ENCODE measurements at places on chromosomes 7 and 10.

DNA sequence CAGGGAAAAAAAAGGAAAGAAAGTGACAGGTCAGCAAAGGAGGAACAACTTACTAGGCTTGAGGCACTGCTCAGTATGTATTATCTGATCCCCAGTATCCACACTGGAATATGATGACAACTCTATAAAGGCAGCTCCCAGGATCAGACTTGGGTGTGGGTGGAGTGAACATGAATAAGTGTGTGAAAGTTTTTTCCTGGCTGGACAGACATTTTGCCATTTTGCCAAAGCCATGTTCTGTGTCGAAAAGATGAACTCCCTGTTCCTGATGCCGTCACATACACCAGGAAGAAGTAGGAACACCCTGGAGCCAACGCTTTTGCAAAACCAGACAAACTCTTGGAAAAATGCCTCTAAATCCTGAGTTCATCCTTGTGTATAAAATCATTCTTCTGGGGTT is 143.2 kb upstream of the MEOX2 start:
- DNase-seq = no peak

- DNase-seq = peak; percentile 69
Observed at GRCh38 chr7:2812114-2812487, 32.0 kb downstream of the GNA12 start.

DNA sequence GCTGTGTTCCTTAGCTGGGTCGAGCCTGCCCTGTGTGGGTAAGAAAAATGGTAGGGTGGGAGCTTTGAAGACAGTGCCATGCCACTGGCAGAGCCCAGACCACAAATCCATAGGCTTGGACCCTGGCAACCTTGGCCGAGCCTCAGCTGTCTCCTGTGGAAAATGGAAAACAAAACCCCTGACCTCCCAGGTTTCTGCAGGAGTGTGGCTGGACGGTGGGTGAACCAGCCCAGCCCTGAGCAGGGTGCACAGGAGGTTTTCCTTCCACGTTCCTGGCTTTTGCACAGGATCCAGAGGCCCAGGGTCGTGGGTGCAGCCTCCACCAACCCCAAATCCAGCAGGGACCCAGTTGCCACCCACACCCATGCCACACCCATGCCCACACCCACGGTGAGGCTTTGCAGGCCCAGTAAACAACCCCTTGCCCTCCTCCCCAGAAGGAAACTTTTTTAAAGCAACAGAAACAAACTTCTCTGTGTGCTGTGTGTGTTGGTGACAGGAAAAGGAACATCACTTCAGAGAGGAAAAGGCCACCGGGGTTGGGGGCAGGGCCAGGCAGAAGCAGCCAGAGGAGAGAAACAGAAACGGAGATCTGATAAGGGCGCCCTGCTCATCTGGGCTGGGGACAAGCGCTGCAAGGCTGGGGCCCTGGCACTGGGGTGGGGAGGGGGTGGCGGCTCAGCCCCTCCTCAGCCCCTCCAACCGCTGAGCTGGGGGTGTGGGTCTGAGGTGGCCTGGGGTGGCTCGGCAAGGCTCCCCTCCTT is 20.7 kb upstream of the ZMIZ1 start:
- no peak for DNase-seq

GRCh38 chr10:101803511-101803910 is 14.7 kb downstream of the OGA start:
- peak; percentile 39 for DNase-seq

GRCh38 chr7:73909051-73909941 is 48.3 kb downstream of the TMEM270 start:
- no peak for DNase-seq

GRCh38 chr7:134014935-134015334 is 112.2 kb upstream of the LRGUK start:
- DNase-seq = no peak

DNA sequence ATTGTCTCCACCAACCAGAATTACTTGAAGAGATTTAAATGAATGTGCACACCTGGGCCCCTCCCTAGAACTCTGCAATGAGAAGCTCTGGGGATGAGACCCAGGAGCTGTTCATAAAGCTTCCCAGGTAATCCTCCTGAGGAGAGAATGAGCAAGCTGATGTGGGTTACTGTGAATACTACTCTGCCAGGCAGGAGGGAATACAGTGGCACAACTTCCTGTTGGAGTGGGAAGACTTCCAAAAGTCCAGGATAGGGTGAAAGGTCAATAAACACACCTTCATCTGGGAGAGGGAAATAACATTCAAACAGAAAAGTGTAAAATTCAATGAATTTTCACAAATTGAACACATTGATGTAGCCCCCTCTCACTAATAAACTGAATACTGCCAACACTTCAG is 351.4 kb downstream of the ABCA13 start:
- DNase-seq = no peak

DNA sequence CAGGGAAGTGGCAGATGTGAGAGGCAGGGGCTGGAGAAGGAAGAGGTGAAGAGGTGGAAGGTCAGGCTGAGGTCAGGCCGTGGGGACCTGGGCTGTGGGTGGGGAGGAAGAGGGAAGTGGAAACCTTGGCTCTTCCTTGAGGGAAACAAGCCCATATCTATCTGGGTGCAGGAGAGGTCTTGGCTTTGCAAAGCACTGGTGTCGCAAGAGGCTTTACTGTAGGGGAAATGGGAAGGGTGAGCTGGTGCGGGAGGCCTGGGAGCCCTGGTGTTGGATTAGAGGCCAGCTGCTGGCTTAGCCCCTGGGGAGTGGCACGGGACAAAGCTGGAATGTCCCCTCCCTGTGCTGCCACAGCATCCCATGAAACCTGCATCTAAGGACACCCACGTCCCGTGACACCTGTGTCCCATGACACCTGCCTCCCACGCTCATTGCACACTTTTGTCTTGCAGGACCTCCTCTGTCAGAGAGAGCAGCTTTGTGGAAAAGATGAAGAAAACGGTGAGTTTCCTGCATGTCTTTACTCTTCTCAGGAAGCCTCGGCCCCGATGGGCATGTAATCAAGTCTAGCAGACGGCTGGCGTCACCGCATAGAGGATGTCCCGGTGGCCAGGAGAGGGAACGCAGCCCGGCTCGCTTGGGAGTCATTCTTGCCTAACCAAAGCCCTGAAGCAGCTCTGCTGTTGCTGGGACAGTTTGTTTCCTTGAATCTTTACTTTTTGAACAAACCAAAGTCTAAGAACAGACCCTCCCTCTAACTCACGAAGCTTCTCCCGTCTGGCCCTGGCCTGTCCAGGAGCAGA is 22.2 kb downstream of the TMEM120A start:
- no peak for DNase-seq

- DNase-seq = peak; percentile 29
Observed at GRCh38 chr10:3761021-3761686, 23.9 kb downstream of the KLF6 start.

DNA sequence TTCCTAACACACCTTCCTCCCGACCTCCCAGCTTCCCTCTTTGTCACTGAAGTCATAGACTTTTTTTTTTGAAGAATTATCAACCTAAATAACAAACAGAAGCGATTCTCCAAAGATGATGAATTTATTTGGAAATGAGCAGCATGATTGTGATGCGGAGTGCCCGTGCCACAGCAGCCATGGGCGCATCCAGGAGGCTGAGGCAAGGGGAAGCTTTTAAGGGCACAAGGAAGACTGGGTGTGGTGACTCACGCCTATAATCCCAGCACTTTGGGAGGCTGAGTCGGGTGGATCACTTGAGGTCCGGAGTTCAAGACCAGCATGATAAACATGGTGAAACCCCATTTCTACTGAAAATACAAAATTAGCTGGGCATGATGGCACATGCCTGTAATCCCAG is 16.2 kb upstream of the GIMAP8 start:
- no peak for DNase-seq

DNA sequence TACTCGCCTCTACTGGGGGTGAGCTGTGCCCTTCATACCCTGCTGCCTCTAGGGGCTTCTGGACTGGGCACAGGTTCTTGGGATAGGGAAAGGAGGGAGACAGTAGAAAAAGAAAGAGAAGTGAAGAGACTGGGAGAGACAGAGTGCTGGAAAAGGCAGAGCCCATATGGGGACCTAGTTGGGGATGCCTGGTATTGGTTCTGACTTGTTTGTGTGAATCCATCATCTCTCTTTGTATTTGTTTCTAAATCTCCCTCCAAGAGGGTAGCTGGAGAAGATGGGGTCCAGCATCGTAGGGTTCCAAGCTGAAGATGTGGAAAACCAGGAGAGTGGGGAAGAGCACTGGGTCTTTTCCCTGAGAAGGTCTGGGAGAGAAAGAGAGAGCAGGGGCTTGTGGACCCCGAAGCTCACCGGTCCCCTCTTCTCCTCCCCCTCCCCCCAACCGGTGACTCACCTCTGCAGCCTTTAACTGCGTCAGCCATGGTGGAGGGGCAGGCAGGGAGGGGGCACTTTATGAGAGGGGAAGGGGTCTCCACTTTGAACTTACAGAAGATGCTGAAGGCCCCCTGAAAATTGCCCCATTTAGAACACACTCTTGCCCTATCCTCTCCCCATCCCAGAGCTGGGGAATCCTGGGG is 3.2 kb upstream of the VGF start:
- DNase-seq = no peak

GRCh38 chr7:68984306-68984705 is 614.0 kb upstream of the AUTS2 start:
- DNase-seq = no peak

DNA sequence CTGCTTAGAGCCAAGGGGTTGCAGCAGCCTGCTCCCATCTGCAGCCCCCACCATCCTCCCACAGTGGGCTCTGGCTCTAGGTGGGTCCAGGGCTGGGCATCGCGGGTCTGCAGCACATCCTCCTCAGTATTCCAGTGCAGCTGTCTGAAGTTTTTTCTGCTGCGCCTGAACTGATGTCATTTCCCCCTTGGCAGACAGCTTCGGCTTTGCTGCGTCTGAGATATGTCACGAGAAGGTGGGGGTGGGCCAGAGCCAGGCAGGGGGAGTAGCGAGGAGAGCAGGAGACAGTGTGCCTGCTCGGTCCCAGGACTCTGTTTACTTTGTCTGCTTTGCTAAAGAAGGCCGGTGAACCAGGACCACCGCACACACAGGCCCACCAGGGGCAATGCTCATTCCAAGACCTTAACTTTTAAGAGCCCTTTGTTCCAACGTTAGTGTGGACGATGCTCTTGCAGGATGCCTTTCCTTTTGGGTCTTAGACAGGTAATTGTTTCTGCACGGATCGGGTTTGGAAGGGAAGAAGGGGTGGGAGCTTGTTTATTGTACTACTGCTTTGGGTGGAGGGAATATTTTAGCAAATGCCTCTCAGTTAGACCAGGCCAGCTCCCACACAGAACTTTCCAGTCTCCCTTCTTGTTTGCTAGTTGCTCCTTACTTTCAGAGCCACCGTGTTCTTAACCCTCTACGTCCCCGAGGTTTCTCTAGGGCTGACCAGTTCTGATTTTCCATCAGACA is 32.4 kb downstream of the WBP1L start:
- peak; percentile 91 for DNase-seq

GRCh38 chr7:108592646-108593201 is 23.1 kb downstream of the DNAJB9 start:
- DNase-seq = no peak

GRCh38 chr10:95300022-95300539 is 9.3 kb upstream of the PDLIM1 start:
- no peak for DNase-seq

DNA sequence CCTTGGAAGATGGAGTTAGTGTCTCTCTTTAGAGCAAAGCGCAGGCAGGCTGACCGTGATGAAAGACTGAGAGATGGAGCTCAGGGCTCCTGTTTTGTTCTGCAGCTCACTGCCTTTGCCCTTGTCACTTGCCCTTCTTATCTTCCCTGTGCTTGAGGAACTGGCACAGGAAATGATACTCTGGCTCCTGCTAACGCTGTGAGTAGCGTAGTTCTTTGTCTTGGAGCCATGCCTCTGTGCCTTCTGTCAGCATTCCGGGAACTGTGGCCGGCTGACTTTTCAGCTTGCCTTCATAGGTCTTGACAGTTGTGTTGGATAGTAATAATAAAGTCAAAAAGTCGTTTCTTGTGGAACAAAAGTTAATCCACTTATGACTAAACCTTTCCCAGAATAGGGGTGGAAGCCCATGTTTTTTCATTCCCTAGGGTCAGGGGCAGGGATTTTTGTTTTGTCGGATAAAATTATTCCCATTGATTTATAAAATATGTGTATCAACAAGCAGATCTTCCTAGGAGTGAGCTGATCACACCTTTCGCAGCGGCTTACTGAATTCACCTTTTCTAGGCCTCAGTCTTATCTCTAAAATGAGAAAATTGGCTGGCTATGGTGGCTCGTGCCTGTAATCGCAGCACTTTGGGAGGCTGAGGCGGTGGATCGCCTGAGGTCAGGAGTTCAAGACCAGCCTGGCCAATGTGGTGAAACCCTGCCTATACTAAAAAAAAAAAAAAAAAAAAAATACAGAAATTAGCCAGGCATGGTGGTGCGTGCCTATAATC is 16.6 kb upstream of the TMEM236 start:
- DNase-seq = no peak

- DNase-seq = no peak
Observed at GRCh38 chr7:121604627-121605316, 208.7 kb upstream of the FAM3C start.

- DNase-seq = no peak
Observed at GRCh38 chr10:110764793-110765512, 106.8 kb upstream of the PDCD4 start.

- DNase-seq = no peak
Observed at GRCh38 chr10:112886463-112886862, 63.6 kb upstream of the TCF7L2 start.

GRCh38 chr7:68088879-68089278 is 1092.2 kb downstream of the TYW1 start:
- no peak for DNase-seq

GRCh38 chr10:81109200-81109752 is 571.6 kb downstream of the SH2D4B start:
- DNase-seq = no peak

DNA sequence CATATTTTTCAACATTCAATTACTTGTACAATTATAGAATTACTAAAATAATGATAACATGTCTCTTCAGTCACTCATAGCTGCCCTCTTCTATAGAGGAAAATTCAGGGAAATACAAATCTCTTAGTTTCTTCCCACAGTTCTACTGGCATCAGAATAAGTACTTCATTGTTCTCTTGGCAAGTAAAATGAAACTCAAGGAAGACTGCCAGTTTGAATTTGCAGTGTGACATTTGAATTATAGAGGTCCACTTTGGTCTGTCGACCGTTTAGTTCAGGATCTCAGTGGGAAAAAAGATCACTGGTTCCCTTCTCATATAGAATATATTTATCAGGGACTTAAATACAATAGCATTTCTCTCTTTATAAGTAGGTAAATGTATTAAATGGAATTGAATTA is 114.5 kb downstream of the PON1 start:
- DNase-seq = no peak

DNA sequence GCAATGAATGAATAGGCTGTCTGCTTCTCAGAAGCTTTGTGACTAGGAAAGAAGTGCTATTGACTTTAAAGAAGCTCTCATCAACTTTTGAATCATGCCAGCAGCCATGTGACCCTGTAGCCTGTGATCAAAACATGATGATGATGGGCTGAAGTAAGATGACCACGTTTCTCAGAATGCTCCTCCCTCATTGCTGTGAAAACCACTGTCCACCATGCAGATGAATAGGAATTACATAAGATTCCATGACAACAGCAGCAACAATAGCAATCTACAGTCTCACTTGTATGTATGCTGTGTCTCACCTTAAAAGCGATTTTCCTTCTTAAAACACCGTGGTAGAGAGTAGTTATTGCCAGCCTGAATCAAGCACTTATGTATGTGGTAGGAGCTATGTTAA is 228.4 kb downstream of the TRIL start:
- peak; percentile 28 for DNase-seq

GRCh38 chr7:153564391-153564790 is 487.8 kb upstream of the DPP6 start:
- no peak for DNase-seq

- peak; percentile 12 for DNase-seq
Observed at GRCh38 chr10:49359349-49360270, 36.3 kb downstream of the DRGX start.

- peak; percentile 15 for DNase-seq
Observed at GRCh38 chr10:116712519-116712918, 29.8 kb downstream of the HSPA12A start.

Measured in IMR-90 (cell line).